K562 (cell line): ENCODE measurements at places on chromosomes 4 and X.
A peak's percentile ranks its signal among the peaks of the same experiment; 100 is the strongest.

GRCh38 chr4:121662225-121662624, 34.6 kb downstream of the ANXA5 start:
- no peak for DNase-seq

GRCh38 chrX:37607243-37607642, 35.8 kb downstream of the LANCL3 start:
- no peak for DNase-seq

DNA sequence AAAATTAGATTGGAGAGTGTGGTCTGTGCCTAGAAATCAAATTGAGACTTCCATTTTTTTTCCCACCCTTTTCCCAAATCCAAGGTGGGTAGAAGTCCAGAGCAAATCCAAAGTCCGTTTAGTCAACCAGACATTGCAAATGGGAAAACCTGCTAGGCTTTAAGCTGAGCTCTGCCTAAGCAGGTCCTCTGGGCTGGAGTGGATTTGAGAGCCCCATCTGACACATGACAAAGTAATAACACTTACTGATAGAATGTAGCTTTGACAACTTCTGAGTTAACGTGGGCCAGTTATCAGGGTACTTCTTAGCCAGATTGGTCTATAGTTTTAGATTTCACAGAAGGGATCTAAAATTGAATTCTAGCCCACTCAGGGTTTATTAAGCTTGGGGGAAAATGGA, 242.3 kb downstream of the GALNTL6 start:
- DNase-seq, result no peak

GRCh38 chrX:139199933-139200332, 330.6 kb upstream of the F9 start:
- peak; percentile 10 for DNase-seq

- no peak for DNase-seq
Observed at GRCh38 chrX:134636851-134637250, 21.4 kb downstream of the PLAC1 start.

DNA sequence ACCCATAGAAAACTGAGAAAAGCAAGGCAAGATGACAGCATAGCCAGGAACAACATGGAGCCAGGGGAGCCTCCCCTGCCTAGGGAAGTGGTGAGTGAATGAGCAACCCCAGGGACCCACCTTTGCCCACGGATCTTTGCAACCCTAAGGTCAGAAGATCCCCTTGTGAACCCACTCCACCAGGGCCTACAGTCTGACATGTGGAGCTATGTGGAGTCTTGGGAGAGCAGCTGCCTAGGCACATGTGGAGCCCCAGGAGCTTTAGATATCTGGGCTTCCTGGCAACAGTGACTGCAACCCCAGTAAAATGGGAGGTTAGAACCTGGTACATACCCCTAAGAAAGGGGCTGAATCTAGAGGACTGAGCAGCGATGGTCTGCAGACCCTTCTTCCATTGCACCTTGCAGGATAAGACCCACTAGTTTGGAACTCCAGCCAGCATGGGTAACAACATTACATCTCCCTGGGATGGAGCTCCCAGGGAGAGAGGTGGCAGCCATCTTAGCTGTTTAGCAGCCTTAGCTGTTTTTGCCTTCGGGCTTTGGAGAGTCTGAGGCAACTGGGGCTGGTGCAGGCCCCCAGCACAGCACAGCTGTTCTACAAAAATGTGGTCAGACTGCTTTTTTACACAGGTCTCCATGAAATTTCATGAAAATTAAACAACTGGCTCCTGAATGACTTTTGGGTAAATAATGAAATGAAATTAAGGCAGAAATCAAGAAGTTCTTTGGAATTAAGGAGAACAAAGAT, 104.7 kb upstream of the TRIM2 start:
- no peak for DNase-seq

DNA sequence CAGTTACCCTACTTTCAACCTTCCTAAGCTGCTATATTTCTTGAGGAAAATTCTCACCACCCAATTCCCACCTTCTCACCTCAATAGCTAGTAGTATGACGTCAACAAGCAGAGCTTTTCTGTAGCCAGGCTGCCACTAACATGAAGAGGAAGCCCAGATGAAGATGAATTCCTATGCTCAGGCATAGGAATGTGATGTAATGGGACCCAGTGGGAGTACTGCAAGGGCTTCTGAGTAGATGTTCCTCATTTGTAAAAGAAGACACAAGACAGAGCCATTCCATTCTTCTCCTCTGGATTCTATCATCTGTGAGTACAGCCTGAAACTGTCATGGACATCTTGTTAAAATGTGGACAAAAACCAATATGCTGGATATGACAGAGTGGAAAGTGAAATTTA, 81.6 kb upstream of the KLF3 start:
- DNase-seq, result no peak

DNA sequence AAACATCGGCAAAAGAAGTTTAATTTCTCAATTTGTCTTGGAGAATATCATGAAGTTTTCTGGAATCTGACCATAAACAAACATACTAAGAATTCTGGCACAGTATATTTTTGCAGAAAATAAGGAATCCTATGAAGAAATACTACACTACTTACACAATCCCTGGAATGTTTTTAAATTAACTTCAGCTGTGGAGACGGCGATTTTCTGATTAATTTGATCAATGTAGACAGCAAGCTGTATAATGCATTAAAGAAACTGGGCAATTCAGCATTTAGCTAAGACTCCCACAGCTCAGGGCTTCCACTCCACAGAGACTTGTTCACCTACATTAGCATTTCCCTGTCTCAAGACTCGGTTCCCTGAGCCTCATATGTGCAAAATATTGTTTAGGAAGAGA, 12.2 kb downstream of the EGFL6 start:
- DNase-seq, result no peak

- DNase-seq, result no peak
Observed at GRCh38 chr4:110902500-110902899, 279.6 kb upstream of the PITX2 start.

- DNase-seq, result peak; percentile 48
Observed at GRCh38 chr4:166091912-166092510, 219.0 kb downstream of the TLL1 start.

DNA sequence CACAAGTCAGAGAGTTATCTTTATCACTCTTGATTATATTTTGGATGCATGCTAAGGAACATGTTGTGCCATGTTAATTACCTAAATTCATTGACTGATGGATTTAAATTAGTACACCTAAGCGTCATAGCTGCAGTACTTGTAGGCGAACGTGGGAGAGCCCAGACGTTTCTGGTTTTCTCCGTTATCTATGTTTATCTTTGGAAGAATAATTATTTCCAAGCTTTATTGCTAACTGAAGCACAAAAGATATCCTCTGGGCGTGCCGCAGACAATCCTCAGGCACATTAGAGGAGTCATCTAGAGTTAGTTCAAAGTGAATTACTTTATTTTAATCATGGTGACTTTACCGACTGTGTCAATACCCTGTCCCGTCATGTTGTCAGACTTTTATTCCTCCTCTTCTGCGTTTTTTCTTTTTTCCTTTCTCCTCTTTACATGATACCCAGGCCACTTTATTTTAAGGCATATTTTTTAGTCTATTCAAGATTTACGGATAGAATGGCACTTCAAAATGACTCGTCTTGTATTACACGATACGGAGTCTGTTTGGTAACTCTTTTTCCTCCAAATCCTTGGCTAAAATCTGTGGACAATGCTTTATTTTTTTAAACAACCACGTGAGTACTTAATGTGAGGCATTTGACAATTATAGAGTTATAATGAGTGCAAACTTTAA, 632.0 kb upstream of the TENM3 start:
- DNase-seq, result no peak

DNA sequence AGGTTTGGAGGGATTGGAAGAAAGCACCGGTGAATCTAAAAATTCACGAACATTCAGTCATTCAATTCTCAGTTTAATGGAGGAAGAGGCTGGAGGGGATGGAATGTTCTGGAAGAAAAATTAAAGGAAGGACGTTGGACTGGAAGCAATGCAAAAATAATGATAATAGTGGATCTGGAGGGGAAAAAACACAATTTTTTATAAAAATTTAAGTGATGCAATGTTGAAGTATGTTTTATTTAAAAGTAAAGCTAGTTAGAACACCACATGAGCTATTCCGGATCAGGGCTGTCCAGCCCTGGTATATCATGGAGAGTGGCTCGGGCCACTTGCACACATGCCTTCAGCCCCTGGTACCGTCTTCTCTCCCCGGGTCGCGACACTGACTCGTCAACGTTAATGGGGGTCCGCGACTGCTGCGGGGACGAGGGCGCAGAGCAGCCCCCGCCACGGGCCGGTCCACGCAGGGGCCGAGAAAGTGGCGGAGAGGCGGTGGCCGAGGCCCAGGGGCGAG, 204.6 kb downstream of the TENM3 start:
- no peak for DNase-seq

GRCh38 chrX:41802958-41803357, 79.0 kb downstream of the GPR82 start:
- DNase-seq, result no peak

DNA sequence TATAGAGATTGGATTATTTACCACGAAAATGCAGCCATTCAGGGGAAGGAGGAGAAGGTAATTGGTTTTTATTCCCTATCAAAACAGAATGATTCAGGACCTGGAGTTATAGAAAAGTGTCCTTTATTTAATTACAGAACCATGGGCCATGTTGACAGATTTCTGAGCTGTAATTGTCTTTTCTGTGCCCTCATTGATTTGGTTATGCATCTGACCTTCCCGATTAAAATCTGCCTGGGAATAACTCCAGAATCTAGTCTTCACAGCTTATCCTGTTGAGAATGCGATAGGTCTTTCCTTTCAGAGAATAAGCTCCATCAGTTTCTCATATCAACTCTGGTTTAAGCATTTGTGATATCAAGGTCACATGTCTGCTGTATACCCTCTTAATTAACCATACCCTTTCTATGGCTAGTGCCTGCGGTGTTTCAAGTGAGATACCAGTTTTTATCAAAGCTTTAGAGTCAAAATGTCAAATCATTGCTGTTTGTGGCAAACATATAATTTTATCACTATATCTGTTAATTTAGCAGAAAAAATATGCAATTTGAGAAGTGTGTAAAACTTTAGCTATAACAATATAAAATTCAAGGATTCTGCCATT, 37.2 kb upstream of the ANK2 start:
- DNase-seq, result no peak

DNA sequence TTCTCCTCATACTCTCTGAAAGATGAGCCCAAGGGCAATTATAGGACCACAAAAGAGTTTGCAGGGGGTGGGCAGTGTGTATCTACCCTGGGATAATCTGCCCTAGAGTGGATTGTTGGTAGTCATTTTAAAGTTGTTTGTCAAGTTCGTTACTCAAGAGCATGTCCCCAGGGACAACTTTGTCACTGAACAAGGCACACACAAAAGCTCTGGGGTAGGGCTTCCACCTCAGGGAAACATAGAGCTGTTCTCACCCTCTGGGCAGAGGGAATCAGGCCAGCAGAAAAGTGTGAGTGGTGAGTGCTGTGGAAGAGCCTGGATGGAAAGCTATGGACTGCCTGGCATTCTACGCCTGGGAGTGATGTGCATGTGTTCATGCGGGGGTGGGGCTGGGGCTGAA, 23.3 kb upstream of the LEF1 start:
- DNase-seq, result no peak

DNA sequence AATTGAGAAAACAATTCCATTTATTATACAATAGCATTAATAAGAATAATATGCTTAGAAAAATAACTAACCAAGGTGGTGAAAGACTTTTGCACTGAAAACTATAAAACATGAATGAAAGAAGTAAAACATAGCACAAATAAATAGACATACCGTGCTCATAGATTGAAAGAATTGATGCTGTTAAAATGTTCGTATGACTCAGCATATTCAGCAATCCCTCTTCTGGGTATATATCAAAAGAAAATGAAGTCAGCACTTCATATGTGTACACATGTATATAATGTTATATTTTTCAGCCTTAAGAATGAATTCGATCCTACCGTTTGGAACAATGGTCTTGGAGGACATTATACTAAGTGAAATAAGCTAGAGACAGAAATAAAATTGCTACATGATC, 716.3 kb downstream of the GLUD2 start:
- DNase-seq, result no peak

DNA sequence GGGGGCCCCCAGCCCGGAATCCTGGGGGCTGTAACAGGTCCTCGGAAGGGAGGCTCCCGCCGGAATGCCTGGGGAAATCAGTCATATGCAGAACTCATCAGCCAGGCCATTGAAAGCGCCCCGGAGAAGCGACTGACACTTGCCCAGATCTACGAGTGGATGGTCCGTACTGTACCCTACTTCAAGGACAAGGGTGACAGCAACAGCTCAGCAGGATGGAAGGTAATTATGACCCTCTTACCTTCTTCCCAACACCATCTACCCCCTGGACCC, 1.0 kb downstream of the FOXO4 start:
- DNase-seq, result no peak
